Fibroblast of skin of back (primary cell): ENCODE measurements at places on chromosomes 2 and 18.

DNA sequence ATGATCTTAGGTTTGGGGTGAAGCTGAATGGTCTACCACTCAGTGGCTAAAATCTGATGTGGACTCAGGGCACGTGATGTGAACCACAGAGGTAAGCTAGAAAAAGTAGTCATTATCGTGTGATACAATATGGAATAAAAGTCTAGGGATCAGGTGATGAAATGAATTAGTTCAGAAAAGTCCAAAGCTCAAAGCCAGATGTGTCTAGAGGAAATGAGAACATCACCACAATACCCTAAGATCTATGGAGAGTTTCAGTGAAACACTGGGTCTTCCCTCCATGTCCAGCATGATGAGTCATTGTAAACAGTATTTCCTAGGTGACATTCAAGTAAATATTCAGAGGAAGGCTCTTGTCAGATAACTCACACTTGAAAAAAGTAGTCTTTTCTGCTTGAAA lies 1257.4 kb upstream of the ZEB2 start:
- peak; percentile 50 for DNase-seq

GRCh38 chr2:81324046-81324445 lies 1019.5 kb upstream of the LRRTM1 start:
- DNase-seq = peak; percentile 2

DNA sequence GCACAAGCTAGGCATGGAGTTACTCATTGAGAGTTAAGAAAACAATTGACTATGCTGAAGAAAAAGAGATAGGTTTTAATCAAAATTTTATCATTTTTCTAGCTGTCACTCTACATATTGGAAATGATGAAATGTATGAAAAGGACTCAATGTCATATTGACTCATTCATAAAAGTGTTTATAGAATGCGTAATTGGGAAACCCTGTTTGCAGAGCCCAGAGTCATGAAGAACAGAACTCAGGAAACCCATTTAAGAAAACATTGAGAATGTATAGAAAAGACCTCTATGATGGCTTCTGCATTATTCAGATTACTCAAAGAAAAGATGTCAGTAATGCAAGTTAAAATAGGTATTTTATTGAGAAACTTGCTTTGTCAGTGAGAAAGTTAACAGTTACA lies 36.4 kb downstream of the SCRN3 start:
- no peak for DNase-seq

DNA sequence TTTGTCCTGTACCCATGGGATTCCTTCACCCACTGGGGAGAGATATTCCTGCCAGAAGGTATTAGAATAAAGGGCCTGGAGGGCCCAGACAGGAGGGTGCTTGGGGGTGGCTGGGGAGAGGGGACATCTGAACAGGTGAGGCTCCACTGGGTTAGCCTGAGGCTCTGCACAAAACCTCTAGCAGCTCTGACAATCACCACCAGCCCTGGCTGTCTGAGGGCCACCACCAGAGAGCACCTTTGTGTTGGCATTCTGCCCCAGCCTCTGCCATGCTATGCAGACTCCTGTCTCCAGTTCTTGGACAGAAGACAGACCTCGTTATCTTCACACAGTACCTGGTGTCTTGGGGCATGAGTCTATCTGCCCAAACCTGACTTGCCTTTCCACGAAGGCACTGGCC lies 25.3 kb downstream of the SLC16A14 start:
- no peak for DNase-seq

GRCh38 chr2:62587592-62587991 lies 81.6 kb upstream of the TMEM17 start:
- DNase-seq = no peak

DNA sequence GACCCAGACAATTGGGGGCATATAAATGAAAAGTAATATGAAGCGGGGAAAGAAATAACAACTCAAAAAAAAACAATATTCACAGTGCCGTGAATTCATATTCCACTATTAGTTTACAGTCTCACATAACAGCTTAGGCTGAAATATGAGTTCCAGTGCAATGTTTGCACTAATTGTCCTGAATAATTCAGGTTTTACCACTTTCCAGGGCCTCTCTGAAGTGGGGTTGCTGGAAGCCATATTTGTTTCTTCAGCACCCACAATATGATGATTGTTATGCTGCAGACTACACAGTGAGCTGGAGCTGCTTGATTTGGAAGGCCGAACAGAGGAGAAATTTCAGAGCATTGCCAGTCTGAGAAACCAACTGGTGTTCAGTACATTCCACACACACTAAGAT lies 894.5 kb upstream of the ACVR2A start:
- DNase-seq = no peak

DNA sequence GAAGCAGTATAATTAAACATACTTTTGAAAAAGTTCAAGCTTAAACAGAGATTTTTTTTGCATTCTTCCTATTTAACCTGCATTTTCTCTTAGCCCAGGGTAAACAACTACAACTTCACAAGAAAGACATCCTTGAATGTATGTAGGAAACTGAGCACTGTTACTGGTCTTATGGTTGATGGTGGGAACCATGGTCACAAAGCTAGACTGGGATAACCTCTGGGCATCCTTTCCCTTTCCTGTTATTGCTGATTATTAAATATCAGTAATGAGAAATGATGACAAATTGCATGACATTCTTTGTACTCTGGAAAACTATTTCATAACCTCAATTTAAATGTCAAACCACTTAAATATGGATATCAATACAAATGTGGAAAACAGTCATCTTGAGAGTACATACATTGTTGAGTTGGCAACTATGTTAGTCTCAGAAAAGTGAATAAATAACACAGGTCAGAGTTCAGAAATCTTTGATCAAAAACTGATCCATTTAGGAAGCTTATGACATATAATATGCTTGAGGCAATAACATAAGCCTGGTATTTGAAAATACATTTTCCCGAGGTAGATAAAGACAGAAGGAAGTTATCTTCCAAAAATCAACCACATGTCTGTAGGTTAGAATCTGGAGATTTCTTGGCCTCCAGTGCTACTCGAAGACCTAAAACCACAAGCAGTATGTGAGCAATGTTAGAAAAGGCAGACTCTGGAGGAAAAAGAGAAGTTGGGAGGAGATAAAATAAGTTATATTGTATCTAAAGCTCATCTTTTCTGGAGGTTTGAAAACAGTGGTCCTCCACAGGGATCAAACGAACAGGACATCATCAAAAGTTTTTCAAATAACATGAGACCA lies 65.2 kb upstream of the ST8SIA5 start:
- DNase-seq = no peak

DNA sequence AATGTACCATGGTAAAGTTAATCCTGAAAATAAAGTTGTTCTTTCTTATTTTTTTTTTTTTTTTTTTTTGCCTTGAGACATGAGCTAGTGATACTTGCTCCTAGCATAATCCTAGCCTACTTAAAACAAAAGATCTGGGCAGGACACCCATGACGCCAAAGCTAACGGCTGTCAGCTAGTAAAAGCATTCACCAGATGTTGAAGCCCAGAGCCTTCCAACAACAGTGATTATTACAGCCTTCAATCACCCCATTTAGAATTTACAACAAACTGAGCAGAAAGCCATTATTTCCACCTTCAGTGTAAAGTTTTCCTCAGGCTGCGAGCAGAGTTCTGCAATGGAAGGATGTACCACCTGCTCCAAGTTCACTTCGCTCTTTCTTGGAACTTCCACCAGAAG lies 259.5 kb downstream of the SP3 start:
- no peak for DNase-seq

DNA sequence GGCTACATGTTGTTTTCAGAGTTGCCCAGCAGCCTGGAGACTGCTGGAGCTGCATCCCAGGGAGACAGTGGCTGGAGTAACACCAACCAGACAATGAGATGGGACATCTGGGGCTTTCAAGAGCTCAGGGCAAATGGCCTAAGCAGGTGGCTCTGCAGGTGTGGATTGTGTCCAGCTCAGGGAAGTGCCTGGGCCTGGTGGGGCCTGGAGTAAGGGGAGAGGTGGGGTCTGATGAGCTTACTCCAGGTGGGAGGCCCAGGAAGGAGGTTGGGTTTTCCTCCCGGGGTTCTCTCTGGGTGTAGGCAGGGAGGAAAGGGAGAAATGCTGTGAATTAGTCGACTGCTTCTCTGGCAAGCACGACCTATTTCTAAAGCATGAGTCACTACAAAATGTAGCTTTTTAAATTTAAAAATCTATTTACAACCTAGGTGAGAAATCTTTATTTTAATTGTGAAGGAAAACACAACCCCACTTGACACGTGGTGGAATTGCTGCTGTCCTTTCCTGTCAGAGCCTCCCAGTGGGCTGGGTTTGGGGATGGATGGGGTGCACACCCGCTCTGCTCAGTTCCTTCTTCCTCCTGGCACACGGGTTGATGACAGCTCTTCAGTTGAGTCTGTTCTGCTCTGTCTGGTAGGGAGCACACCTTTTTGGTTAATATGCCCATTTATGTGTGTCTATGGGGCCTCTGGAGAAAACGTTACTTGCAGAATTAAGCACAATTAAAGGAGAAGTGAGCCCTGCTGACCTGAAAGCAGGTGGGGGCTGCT lies 81.6 kb downstream of the SH3RF3 start:
- DNase-seq = no peak

- no peak for DNase-seq
These were observed 64.3 kb downstream of the CFAP221 start for GRCh38 chr2:119608553-119608952.

- no peak for DNase-seq
These were observed 29.9 kb downstream of the MTERF4 start for GRCh38 chr2:241072151-241072550.
